ENCODE measurements at places on chromosomes 12 and 14.

DNA sequence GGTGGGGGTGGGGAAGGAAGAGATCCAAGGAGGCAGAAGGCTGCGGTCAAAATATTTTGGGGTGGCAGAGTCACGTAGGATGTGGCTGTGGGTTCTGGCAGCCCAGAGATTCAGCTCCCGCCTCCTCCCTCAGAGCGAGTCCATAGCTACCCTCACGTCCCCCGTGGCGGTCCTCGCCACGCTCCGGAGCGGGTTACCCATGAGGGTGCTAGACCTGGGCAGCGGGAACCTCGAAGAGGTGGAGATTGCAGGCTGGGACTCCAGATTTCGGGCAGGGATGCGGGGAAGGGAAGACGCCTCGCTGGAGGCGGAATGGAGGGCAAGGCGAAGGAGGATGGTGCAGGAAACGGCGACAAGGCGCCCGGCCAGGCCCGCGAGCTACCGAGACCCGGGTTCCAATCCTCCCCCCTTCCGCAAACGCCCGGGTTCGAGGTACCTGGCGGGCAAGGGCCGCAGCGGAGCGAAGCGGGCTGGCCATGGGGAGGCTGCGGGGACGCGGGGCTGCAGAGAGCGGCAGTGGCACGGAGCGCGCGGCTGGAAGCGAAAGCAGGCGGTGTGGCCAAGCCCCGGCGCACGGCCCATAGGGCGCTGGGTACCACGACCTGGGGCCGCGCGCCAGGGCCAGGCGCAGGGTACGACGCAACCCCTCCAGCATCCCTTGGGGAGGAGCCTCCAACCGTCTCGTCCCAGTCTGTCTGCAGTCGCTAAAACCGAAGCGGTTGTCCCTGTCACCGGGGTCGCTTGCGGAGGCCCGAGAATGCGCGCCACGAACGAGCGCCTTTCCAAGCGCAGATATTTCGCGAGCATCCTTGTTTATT, 46.2 kb downstream of the BCAT1 start:
- no peak for DNase-seq

- DNase-seq, result no peak
These were observed 36.1 kb upstream of the LRFN5 start for GRCh38 chr14:41570415-41571155.

GRCh38 chr12:76080729-76081415, 3.6 kb downstream of the NAP1L1 start:
- no peak for DNase-seq

DNA sequence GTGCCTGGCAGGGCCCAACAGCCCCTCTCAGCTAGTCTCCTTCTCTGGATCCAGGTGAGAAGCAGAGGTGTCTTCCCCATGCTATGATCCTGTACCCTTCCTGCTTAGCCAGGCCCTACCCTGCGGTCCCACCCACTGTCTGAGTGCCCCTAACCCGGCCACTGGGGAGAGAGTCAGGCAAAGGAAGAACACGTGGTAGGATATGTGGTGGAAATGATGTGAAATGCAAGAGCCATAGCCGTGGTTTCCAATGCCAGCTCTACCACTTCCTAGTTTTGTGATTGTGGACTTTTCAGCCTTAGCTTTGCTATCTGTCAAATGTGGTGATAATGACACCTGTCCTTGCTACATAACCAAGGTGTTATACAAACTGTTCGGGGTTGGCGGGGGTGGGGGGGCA, 15.8 kb downstream of the KRT2 start:
- DNase-seq, result no peak

DNA sequence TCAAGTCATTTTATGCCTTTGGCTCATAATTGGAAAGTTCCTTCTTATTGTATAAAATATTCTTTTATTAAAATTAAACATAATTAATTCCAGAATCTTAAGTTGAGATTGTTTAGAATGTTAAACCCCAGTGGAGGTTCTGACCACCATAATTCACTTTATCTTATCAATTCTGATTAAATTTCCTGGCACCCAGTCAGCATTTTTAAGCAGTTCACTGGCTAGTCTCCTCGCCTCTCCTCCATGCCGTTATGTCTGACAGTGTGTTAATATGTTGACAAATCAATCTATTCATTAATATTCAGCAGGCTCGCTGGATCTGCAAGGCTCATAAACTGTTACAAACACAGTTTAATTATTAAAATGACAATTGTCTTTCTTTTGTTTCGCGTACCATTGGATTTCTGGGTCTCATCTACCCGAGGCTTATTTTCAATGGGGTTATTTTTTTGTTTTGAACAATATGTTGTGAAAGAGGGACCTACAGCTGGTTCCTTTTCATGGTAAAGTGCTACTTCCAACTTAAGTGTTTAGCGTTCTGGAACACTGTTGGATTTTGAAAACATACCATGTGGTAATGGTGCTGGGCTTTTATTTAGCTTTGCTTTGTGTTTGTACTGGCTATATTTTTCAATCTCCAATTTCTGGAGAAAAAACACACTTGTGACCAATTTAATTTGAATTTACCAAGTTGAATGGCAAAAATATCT, 339.7 kb downstream of the PRKD1 start:
- no peak for DNase-seq

GRCh38 chr12:124952801-124953200, 36.1 kb downstream of the DHX37 start:
- DNase-seq, result no peak

DNA sequence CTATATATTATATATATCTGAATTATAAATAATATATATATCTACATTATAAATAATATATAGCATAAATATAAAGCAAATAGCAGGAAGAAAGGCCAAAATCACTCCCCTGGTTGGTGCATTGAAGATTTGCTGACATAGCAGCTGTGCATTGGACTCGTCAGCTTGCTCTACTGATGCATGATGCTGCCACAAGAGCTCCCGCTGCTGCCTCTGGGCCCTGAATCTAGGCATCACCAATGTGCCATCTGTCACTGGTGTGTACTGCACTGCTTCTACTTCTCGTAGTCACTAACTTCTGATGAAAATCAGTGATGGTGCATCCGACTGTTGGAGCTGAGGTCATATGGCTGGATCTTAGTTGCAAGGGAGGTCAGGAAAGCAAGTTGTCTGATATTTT, 205.0 kb downstream of the ADAMTS20 start:
- no peak for DNase-seq

- DNase-seq, result no peak
These were observed 39.3 kb downstream of the DLK1 start for GRCh38 chr14:100765991-100766390.

DNA sequence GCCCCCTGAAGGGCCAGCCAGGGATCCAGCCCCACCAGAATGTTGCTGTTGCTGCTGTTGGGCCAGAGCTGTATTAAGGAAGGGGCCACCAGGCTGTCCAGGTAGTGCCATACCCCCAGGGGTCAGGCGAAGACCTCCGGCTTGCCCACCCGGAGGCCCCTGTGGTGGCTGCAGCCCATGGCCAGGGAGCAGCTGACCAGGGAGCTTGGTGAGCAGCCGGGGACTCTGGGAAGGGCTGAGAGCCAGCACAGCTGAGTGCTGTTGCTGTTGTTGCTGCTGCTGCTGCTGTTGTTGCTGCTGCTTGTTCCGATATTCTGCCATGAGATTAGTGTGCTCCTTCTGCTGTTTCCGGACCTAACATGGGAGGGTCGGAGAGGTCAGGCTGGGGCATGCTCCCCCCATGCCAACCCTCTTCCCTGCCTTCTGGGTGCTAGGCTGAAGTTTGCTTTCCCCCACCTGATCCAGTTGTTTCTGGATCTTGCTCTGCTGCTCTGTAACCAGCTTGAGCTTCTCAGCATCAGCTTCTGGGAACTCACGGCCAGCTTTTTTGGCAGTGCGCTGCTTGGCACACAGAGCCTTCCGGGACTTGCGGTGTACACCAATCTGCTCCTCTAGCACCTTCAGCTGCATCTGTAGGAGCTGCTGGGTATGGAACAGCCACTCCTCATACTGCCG, 15.2 kb upstream of the PRKAG1 start:
- DNase-seq, result no peak

DNA sequence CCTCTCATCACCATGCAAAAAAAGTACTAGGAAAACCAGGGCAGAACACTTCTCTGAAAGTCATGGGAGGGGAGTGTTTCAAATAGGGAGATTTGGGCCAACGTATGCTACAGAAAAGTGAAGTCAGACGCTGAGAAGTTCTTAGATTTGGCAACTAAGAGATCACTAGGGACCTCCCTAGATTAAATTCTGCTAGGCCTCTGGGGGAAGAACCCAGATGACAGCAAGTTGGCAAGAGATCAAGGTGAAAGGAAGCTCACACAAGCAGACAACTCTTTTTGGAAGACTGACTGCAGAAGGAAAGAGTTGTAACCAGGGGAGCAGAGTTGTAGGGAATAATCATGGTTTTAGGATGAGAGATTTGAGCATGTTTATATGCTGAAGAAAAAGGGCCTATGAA, 20.7 kb downstream of the IQSEC3 start:
- DNase-seq, result no peak

Data from stimulated activated CD8-positive, alpha-beta memory T cell treated with anti-CD3 and anti-CD28 coated beads, Interleukin-4, amount 100 ng/mL, for 1 hour (primary cell).